CD4-positive, CD25-positive, alpha-beta regulatory T cell (primary cell): ENCODE measurements at places on chromosomes 1 and 21. TPM values are rescaled to one million over a fixed set of nuclear protein-coding genes. Genes with fewer than 3 reads are reported as not detected.

Gene LORICRIN
- not detected for total RNA-seq

DNA sequence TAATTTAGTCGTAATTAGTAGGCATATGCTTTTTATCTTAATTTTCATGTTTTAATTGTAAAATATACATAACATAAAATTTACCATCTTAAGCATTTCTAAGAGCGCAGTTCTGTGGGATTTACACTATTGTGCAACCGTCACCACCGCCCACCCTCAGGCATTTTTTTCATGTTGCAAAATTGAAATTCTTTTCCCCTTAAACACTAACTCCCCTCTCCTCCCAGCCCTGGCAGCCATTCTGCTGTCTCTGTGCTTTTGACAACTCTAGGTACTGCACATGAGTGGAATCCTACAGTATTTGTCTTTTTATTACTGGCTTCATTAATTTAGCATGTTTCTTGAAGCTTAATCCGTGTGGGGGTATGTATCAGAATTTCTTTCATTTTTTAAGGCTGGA is 7.8 kb downstream of the PIK3CD start:
- no peak for DNase-seq

DNA sequence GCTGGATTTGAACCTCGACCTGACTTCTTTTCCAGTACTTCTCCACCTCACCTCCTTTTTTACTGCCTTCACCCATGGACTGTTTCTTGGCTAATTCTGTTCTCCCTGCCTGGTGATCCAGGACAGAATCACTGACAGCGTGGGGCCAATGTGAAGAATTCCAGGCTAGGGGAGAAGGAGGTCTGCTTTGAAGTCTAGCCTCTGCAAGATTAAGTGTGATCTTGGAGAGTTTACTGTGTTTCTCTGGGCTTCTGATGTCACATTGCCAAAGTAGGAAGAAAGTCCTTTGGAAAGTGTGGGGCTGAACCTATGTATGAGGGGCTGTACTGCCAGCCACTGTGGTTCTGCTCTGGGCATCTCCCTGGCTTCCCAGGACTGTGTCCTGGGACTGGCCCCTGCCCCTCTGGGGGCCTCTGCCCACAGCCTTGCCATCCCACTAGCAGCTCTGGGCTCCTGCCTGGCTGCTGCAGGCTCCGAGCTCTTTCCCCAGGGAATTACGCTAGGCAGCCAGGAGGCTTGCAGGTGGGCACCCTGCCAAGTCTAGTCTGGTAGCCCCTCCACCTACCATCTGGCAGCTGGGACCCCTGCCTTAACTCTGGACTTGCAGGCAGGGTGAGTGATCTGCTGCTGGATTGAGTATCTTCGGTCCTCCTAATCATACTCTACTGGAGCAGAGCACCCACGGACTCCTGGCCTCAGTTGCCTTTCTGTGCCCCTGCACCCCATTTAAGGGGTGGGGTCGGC is 52.2 kb downstream of the YARS1 start:
- no peak for DNase-seq

DNA sequence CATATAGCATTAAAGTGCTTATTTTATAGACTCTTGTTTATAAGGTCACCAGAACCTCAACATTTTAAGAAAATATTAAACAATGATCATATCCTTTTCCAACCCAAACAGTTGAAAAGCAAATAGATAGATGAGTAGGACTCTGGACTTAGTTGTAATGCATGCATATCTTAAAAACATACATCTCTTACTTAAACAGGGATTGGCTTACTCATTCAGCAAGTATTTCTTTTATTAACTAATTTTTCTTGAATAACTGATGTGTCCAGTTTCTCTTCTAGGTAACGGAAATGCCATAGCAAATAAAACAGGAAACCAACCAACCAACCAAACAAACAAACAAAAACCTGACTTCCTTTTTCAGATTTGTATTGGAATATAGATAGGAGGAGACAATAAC is 70.9 kb upstream of the NBPF4 start:
- DNase-seq = no peak
